ENCODE measurements at places on chromosomes 5 and 9.

DNA sequence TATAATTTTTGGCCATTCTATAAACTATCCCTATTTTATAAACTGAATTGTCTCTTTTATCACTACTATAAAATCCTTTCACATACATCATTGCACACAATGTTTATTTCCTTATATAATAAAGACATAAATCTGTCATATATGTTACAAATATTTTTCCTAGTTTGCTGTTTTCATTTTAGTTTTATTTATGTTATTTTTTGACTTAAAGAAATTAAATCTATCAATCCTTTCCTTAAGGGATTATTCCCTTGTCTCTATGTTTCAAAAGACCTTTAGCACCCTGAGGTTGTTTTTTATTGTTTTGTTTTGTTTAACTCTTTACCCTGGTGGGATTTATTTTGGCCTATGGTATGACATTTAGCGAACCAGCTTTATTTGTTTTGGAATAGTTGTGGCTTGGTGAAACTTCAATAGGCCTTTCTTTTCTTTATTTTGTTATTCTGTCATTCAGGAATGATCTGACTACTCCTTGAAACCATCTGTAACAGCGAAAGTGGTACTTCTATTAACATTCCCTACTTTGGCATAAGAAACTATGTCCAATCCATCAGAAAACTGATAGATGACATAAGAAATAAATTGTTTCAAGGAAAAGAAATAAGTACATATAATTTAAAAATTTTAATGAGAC is 125.9 kb downstream of the CEP120 start:
- no peak for DNase-seq

DNA sequence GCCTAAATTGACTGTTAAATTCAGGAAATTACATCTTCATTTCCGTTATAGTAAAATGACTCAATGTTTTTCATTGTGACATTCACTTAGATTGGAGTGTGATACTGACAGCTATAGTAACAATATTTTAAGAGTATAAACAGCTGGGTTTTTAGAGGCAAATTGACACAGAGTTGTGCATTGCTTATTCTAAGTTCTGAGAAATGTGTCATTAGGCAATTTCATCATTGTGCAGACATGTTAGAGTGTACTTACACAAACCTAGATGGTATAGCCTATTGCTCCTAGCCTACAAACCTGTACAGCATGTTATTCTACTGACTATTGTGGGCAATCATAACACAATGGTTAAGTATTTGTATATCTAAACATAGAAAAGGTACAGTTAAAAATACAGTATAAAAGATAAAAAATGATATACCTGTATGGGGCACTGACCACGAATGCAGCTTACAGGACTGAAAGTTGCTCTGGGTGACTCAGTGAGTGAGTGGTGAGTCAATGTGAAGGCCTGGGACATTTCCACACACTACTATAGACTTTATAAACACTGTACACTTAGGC is 132.7 kb downstream of the PDE4D start:
- no peak for DNase-seq

GRCh38 chr5:93330506-93330905 is 250.5 kb downstream of the NR2F1-AS1 start:
- no peak for DNase-seq

GRCh38 chr9:82332018-82332773 is 343.6 kb downstream of the SPATA31D1 start:
- no peak for DNase-seq

Measured in stimulated activated CD8-positive, alpha-beta memory T cell treated with anti-CD3 and anti-CD28 coated beads, Interleukin-7, amount 100 ng/mL, for 1 hour (primary cell).